ENCODE measurements at places on chromosomes 5 and 9.

DNA sequence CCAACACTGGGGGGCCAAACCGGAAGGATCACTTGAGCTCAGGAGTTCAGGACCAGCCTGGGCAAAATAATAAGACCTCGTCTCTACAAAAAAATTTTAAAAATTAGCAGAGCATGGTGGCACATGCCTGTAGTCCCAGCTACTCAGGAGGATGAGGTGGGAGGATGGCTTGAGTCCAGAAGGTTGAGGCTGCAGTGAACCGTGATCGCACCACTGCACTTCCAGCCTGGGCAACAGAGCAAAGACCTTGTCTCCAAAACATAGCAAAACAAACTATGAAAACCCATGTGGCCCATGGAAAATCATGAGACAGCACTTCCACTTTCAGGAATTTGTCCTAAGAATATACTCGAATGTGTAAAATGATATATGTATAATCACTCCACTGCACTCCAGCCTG is 6.1 kb downstream of the SETX start:
- no peak for DNase-seq

DNA sequence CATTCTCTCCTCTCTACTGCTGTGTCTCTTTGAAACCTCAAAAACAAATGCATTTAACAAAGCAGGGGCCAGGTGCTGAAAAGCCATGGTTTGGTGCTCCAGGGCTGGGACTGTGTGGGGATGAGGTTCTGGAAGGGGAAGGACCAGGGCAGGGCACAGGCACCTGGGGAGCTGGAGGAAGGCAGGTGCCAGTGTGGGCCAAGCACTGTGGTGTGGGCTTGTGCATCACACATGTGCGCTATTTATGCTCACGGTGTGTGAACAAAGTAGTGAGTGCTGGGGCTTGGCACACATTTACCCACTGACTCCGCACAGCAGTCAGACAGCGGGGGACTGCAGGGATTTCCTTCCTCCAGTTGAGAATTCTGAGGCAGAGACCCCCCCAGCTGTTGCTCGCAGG is 10.1 kb downstream of the HRH2 start:
- no peak for DNase-seq

- DNase-seq, result no peak
Measured at GRCh38 chr5:87233143-87233542, 34.5 kb upstream of the RASA1 start.

DNA sequence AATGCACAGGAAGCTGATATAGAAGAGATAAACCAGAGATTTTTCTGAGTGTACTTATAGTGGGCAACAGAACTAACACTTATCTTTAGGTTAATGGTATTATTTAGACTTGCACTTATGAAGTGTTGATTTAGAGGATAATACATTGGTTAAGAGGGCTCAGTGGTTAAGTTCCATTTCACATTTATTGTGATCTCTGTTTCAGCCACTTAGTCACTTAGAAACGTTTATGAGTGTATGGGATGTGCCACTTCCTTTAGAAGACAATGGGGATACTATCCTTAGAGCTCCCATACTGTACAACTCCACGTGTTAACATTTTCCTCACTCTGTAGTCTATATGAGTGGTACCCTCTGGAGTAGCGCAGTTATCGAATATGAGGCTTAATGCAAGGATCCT is 57.5 kb downstream of the PIP5K1B start:
- no peak for DNase-seq

DNA sequence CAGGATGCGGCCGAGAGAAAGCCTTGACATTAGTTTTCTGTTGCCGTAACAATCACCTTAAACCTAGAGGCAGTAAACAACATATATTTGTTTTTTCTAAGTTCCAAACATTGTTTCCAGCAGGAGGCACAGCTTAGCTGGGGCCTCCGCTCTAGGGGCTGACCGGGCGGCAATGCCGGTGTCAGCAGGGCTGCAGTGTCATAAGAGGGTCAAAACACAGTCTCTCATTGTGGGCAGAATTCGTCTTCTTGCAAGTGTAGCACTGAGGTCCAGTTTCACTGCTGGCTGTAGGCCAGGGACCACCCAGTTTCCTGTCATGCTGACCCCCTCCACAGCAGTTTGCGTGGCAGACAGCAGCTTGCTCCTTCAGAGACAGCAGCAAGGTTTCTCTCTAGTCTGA is 186.2 kb downstream of the PJA2 start:
- no peak for DNase-seq

DNA sequence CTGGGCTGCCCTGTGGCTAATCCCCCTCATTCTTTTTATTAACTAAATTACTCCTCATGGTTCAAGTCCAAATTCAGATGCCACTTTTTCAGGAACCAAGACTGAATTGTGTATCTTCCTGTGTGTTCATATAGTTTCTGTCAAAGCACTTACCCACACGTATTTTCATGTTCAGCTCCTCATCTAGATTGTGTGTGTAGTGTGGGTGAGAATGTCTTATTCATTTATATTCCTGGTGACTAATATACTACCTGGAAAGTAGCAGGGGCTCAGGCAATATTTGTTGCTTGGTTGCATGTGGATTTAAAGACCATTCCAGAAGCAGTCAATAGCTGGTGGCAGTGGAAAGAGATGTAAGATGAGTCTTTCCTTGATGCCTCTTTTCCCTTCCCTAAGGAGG is 48.5 kb upstream of the SRP19 start:
- DNase-seq, result no peak

DNA sequence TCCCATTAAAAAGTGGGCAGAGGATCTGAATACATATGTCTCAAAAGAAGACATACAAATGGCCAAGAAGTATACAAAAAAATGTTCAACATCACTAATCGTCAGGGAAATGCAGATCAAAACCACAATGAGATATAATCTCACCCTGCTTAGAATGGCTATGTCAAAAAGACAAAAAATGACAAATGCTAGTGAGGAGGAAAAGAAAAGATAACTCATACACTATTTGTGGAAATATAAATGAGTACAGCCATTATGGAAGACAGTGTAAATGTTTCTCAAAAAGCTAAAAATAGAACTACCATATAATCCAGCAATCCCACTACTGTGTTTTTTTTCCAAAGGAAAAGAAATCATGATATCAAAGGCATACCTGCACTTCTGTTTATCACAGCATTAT is 450.7 kb downstream of the EFNA5 start:
- no peak for DNase-seq

Measured in AG04450 (cell line).